ENCODE measurements at places on chromosomes 1 and 21. TPM values are rescaled to one million over a fixed set of nuclear protein-coding genes. Genes with fewer than 3 reads are reported as not detected.

DNA sequence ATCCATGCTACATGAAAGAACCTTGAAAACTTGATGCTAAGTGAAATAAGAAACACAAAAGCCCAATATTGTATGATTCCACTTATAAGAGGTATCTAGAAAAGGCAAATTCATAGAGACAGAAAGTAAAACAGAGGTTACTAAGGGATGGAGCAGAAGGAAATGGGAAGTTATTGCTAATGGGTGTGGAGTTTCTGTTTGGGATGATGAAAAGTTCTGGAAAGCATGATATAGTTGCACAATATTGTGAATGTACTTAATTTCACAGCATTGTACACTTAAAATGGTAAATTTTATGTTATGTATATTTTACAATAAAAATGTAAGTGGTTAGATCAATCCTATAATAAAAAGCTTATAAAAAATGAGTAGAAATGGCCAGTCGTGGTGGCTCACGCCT is 1.6 kb upstream of the NECAP2 start:
- DNase-seq: no peak

DNA sequence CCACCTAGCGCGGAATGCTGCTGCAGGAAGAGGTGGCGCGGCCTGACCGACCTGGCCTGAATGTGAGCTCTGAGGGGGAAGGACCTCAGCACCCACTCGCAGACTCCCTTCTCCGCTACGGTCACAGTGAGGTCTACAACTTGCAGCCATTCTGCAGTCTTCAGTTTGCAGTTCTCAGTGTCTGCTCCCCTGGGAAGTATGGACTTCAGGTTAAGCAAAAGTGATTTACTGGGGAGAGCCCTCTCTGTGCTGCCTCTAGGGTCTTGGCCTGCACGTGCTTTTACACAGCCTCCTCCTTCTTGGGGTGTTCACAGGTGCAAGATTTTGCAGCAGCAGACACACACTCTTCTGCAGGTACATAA is 296.0 kb downstream of the OMA1 start:
- no peak for DNase-seq

GRCh38 chr1:202709276-202710041 is 795 bp downstream of the SYT2 start:
- DNase-seq: no peak

The TSPAN2 gene
- 0.59 TPM for total RNA-seq

The TTC24 gene
- total RNA-seq: not detected

- DNase-seq: no peak
Observed at GRCh38 chr21:36713746-36714145, 14.8 kb downstream of the SIM2 start.

The GPR161 gene
- total RNA-seq: 12.8 TPM

DNA sequence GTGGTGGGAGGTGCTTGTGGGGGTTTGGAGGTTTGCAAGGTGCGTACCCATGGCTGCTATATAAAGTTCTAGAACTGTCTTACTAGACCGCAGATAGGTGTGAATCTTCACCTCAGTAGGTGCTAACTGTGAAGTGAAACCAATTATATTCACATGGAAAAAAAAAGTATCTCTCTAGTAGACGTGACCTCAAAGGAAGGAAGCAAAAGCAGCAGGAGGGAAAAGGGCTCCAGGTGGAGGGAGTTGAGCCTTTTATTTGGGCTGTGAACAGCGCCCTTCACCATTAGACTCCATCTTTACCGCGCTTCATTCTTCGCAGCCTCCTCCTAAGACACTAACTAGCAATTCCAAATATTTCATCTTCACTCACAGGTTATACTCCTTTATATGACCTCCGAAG is 129.8 kb downstream of the TBX19 start:
- no peak for DNase-seq

- DNase-seq: peak; percentile 24
Observed at GRCh38 chr1:246450611-246451251, 56.3 kb downstream of the SMYD3 start.

DNA sequence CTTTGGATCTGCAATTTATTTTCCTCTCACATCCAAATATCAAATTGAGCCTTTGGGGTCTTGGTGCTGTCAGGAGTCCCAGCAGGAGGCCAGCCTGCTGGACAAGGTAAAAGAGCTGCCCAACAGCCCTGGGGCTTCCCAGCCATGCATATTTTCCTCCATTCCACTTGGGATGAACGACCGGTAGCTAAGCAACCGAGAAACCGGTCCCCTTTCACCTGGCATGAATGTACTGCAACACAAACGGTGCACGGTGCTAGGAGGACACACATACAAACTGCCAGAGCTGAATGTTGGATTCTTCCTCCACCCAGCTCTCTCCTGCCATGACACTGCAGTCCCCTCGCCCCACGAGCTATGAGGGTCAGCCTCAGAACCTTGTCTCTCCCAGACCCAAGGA is 42.7 kb downstream of the BCAR3 start:
- no peak for DNase-seq

The FCGR2B gene
- total RNA-seq: not detected

DNA sequence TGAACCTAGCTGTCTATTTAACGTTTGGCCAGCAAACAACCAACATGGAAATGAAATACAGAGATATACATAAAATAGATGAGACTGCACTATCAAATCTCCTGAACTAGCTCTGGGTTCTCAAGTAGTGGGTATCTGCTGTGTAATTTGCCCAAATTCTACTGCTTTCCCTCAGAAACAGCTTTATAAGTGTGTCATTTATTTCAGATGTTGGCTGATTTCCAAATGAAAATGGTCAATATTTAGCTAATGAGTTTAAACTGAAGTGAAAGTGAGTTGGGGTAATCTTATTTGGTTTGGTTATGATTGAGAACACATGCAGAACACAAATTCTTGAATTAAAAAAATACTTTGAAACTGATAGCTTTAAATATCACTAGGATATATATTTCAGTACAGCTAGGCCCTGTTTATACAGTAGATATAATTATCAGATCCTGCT is 601.7 kb upstream of the CXADR start:
- no peak for DNase-seq

- no peak for DNase-seq
Observed at GRCh38 chr21:20527731-20528460, 470.3 kb upstream of the NCAM2 start.

DNA sequence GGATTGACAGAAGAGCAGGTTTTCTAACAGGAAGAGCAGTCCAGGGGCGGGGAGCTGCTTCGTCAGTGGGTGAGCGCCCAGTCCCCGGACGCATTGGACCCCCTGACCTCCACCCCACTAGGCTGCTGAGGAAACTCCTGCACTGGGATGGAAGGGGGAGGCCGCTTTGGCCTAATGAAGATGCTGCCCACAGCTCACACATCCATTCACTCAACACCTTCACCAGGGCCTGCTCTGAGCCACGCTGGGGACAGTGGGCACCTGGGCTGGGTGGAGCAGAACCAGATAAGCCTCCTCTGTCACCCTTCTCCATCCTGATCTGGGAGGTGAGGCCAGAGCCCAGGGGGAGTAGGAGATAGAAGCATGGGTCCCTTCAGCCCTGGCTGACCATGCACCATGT is 13.3 kb downstream of the LRP8 start:
- DNase-seq: no peak

The SRGAP2B gene
- total RNA-seq: 34.9 TPM

- DNase-seq: no peak
Observed at GRCh38 chr1:110951161-110951560, 12.6 kb downstream of the LRIF1 start.

DNA sequence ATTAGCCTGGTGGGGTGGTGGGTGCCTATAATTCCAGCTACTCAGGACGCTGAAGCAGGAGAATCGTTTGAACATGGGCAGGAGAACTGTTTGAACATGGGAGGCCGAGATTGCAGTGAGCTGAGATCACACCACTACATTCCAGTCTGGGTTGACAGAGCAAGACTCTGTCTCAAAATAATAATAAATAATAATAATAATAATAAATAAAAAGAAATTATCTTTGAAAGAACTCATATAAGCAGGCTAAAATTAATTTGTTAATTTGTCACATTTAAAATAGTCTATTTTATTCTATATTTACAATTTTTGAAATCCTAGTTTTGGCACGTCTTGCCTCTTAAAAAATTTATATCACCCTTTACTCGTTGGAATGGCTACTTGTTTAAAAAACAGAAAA is 27.6 kb downstream of the CD247 start:
- no peak for DNase-seq

The TMEM125 gene
- total RNA-seq: not detected

DNA sequence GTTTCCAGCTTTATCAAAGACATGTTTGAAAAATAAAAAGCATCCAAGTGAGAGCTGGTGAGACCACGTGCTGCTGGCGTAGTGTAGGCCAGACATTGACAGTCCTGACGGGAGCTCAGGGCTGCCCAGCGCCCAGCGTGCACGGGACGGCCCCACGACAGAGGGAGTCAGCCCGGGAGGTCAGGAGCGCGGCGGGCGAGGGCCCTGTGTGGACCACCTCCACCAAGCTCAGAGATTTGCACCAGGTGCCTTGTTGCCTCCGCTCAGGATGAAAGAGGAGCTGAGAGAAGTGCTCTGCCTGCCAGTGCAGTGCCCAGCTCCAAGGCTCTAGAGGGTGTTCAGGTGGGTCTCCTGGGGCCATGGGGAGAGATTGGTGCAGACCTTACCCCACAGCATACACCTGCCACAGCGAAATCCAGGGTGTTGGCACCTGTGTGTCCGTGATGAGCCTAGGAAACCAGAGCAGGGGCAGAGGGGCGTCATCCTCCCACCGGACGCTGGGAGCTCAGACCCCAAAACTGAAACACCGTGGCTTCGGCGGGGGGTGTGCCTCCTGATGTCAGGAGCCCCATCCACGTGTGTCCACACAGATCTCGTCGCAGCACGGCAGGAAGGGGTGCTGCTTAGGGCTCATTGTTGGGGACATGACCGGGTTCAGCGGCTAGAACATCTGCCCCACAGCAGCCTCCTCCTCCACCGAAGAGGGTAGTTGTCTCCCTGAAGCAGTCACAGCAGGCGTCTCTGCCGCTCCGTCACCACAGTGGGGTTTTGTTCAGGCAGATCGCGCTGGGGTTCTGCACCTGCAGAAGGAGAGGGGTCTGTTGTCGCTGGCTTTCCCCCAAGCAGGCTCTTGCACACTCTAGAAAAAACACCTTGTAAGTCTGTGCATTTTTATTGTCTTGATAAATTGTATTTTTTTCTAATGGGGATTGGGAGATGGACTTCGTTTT is 64.2 kb downstream of the POFUT2 start:
- no peak for DNase-seq

DNA sequence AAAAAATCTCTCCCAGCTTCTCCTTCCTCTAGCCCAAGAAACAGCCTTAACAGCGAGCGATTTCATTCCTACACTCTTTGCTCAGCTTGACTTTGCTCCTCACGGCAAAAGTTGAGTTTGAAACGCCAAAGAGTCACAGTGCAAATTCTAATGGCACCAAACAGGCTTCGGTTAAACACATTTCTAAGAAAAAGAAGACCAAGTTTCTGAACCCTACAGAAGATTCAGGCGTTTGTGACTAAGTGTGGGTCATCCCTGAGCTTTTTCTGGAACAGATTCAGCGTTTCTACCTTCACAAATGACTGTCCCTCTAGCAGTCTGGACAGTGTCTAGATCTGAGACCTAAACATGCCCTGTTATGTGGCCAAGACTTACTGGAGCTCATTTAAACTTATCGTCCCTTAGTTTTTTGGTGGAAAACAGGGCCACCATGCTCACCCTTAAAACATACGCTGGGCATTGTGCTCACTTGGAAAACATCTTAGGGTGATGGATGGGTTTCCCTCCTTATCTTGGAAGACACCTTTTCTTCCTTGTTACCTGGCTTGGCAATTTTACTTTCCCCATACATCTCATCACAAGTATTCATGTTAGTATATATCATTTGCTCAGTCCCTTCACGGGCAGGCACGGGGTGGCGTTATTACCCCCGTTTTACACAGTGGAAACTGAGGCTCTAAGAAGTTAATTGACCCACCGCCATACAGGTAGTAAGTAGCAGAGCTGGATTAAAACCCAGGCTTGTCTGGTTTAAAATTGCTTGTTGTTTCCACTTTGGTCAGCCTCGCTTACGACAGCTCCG is 1.0 kb downstream of the C1orf198 start:
- DNase-seq: peak; percentile 18

- DNase-seq: peak; percentile 30
Observed at GRCh38 chr1:159214149-159214760, 9.6 kb downstream of the ACKR1 start.

DNA sequence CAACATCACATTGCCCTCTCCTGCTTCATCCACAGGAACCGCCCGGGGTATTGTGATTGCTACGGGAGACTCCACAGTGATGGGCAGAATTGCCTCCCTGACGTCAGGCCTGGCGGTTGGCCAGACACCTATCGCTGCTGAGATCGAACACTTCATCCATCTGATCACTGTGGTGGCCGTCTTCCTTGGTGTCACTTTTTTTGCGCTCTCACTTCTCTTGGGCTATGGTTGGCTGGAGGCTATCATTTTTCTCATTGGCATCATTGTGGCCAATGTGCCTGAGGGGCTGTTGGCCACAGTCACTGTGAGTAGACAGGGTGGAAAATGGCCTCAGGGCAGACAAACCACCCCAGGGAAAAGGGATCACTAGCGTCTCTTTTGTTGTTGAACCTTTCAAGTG is 12.7 kb downstream of the ATP1A4 start:
- DNase-seq: no peak

The C1orf185 gene
- not detected for total RNA-seq

The DMBX1 gene
- total RNA-seq: not detected

- peak; percentile 31 for DNase-seq
Observed at GRCh38 chr1:111620441-111620971, 917 bp downstream of the RAP1A start.

DNA sequence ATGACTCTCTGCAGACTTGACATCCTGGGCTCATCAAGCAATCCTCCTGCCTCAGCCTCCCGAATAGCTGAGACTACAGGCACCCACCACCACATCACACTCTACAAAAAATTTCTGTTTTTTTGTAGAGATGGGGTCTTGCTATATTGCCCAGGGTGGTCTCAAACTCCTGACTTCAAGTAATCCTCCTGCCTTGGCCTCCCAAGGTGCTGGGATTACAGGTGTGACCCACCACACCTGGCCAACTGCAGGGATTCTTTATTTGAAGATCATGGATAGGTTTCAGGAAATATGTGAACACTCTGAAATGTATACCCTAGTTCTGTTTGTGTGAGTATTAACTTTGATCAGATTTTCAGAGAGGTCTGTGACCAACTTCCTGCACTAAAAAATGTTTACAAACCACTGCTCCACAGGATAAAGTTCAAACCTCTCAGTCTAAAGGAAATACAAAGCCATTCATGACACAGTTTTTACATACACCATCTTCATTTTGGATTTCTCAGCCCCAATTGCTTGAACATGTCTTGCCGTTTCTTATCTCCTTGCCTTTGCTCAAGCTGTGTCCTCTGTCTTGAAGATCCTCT is 252.3 kb upstream of the FGGY start:
- no peak for DNase-seq

All from HT1080 (cell line).